ENCODE measurements at places on chromosomes 2 and 18. TPM values are rescaled to one million over a fixed set of nuclear protein-coding genes. Genes with fewer than 3 reads are reported as not detected.

Gene CHAC2
- 18.1 TPM for total RNA-seq

GRCh38 chr2:101380376-101380775, 6.9 kb downstream of the CREG2 start:
- no peak for DNase-seq
- no peaks in the 10 kb centered on the region for H3K36me3 ChIP-seq
- H3K27ac ChIP-seq: no peak overlapping the region
- no peaks in the 10 kb centered on the region for H3K4me1 ChIP-seq
- no peak overlapping the region for H3K4me3 ChIP-seq

Gene CRYBA2
- not detected for total RNA-seq

Gene MAP2
- not detected for total RNA-seq

GRCh38 chr2:182324665-182325064, 102.2 kb downstream of the PDE1A start:
- no peak overlapping the region for H3K27ac ChIP-seq
- no peaks in the 10 kb centered on the region for H3K4me1 ChIP-seq
- no peaks in the 10 kb centered on the region for H3K36me3 ChIP-seq
- H3K4me3 ChIP-seq: no peak overlapping the region
- no peak for DNase-seq
- H3K27me3 ChIP-seq: no peaks in the 10 kb centered on the region

Gene EPHA4
- total RNA-seq: 1.5 TPM

Gene AQP12B
- not detected for total RNA-seq

Gene MROH2A
- not detected for total RNA-seq

- H3K27me3 ChIP-seq: no peaks in the 10 kb centered on the region
- H3K4me1 ChIP-seq: peaks cover 35% of the 10 kb centered on the region
- no peak overlapping the region for H3K4me3 ChIP-seq
- no peak overlapping the region for H3K27ac ChIP-seq
- no peak for DNase-seq
Observed at GRCh38 chr2:200403814-200404213, 97.3 kb downstream of the SPATS2L start.

Gene FN1
- total RNA-seq: 0.21 TPM

DNA sequence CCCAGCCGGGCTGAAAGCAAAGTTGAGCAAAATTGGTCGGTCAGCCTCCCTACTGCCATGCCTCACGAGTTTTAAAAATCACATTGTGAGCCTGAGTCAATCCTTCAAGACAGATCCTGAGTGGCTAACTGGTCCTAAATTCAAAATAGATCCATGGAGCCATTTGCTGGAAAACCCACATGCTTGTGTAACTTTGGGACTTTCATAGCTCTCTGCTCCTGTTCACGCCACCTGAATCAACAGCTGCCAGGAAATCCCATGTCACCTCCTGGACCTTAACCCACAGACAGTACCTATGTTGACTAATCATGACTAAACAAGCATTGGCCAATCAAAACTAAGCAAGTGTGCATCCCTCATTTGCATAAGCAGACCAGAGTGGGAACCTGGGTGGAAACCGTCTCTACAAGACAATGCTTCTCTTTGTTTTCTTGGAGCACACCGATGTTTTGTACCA, 42.8 kb upstream of the LDLRAD4 start:
- DNase-seq: no peak
- H3K36me3 ChIP-seq: no peaks in the 10 kb centered on the region
- H3K4me1 ChIP-seq: peaks cover 20% of the 10 kb centered on the region
- no peak overlapping the region for H3K27ac ChIP-seq
- peaks cover 10% of the 10 kb centered on the region for H3K27me3 ChIP-seq

- no peak overlapping the region for H3K27ac ChIP-seq
- no peak for DNase-seq
- no peak overlapping the region for H3K4me3 ChIP-seq
- H3K27me3 ChIP-seq: no peaks in the 10 kb centered on the region
- no peaks in the 10 kb centered on the region for H3K4me1 ChIP-seq
Observed at GRCh38 chr2:60465736-60466135, 87.7 kb downstream of the BCL11A start.

- DNase-seq: no peak
- H3K36me3 ChIP-seq: peaks cover 12% of the 10 kb centered on the region
- H3K4me3 ChIP-seq: no peak overlapping the region
- no peak overlapping the region for H3K27ac ChIP-seq
- H3K4me1 ChIP-seq: peaks cover 3% of the 10 kb centered on the region
- no peaks in the 10 kb centered on the region for H3K27me3 ChIP-seq
Observed at GRCh38 chr2:237791977-237792727, 6.4 kb upstream of the RBM44 start.

DNA sequence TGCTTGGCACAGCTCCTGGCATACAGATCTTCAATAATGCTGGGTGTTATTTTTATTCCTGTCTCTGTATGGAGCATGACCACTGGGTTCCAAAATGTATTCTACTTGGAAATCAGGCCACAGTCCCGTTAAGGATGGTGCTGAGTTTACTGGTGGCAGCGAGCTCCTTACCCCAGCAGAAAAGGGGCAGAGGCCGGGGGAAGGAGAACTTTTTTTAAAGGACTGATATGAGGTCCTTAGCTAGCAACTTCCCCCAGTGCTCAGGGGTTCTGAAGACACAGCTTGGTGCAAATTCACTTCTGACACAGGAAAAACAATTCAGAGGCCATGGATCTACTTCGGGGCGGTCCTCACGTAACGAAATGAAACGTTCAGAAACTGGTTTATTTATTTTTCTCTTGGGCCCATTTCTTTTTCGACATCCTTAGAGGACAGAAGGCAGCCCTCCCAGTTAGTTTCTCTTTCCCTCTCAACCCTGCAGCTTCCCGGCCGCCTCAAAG, 872 bp downstream of the RDH14 start:
- H3K27me3 ChIP-seq: no peaks in the 10 kb centered on the region
- peaks cover 34% of the 10 kb centered on the region for H3K4me1 ChIP-seq
- peak overlapping the region; percentile 89 for H3K4me3 ChIP-seq
- peaks cover 51% of the 10 kb centered on the region for H3K36me3 ChIP-seq
- H3K27ac ChIP-seq: peak overlapping the region; percentile 96

DNA sequence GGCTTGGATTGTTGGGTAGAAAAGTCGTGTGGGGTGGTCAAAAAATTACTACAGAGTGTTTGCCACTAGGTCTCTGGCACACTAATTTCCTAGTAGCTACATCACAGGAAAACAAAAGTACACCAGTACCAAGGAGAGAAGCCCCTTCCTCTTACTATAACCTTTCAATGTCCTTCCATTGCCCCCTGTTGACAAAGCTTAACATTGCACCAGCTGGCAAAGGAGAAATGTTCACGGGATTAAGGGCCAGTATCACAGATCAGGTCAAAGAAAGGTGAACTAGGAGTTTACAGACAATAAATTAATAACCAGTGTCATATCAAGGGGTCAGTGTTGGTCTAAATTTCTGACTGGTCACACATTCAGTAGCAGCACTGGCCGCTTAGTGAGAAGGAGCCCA, 1139.6 kb upstream of the FAM98A start:
- H3K27ac ChIP-seq: no peak overlapping the region
- no peak for DNase-seq
- H3K27me3 ChIP-seq: no peaks in the 10 kb centered on the region
- no peaks in the 10 kb centered on the region for H3K4me1 ChIP-seq
- H3K36me3 ChIP-seq: no peaks in the 10 kb centered on the region

GRCh38 chr2:129619471-129619870, 360.0 kb upstream of the RAB6C start:
- DNase-seq: no peak
- H3K27me3 ChIP-seq: no peaks in the 10 kb centered on the region
- H3K4me1 ChIP-seq: no peaks in the 10 kb centered on the region

DNA sequence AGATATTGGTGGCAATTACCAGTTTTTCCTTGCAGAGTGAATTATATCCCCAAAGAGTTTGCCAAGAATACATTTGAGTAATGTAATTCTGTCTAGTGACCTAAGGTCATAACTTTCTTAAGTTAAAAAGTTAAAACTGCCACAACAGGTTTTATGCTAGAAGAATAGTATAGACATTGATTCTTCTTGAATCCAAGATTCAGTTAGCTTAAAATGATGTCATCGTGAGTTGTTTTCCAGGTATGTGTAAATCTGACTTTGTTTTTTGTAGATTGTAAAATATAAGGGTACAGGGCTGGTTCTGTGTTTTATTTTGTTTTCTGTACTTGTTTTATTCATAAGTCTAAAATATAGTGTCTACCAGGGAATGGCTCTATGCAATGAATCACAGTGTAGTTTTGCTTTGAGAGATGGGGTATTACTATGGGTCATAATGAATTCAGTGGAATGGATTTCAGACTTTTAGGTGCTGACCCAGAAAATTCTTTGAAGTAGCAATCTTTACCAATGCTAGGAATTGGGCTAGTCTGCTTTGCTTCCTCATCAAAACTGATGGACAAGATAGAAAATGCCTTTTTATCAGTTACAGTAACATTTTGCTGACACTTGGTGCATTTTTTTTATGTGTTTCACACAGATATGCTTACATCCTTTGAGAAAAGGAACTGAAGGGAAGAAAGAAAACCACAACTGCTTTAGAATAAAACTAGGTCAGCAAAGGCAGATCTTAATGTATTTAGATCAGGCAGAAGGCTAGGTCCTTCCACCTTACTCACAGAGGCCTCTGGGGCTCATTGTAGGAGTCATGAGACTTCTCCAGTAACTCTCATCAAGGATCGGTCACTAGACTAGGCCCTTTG, 20.8 kb upstream of the MGAT5 start:
- no peak for DNase-seq
- H3K36me3 ChIP-seq: peaks cover 33% of the 10 kb centered on the region
- peak overlapping the region; percentile 84 for H3K27ac ChIP-seq

DNA sequence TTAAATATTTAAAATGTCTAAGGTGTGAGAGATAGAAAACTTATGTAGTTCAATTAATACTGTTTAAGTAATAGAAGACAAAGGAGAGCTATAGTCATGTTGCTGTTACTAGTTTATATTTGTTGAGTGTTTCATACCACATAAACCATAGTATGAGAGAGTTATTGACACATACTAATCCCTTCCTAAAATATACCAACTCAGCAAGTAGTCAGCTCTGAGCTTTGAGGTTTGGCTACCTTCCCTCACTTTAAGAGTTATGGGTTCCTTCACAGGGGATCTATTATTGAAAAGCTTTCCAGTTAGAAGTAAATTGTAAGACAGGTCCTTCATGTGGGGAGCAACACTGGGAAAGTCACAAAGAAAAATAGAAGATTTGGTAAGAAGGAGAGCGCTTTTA, 701.6 kb upstream of the ZEB2 start:
- H3K4me1 ChIP-seq: no peaks in the 10 kb centered on the region
- H3K4me3 ChIP-seq: no peak overlapping the region
- H3K27ac ChIP-seq: no peak overlapping the region
- H3K36me3 ChIP-seq: no peaks in the 10 kb centered on the region
- no peak for DNase-seq

- H3K4me3 ChIP-seq: no peak overlapping the region
- no peaks in the 10 kb centered on the region for H3K36me3 ChIP-seq
- H3K27me3 ChIP-seq: peaks cover 25% of the 10 kb centered on the region
- H3K4me1 ChIP-seq: peaks cover 6% of the 10 kb centered on the region
Observed at GRCh38 chr2:64359171-64359891, 94.6 kb upstream of the LGALSL start.

- H3K4me1 ChIP-seq: no peaks in the 10 kb centered on the region
- H3K36me3 ChIP-seq: no peaks in the 10 kb centered on the region
- no peak overlapping the region for H3K27ac ChIP-seq
Observed at GRCh38 chr2:228066126-228066798, 115.2 kb downstream of the SPHKAP start.

DNA sequence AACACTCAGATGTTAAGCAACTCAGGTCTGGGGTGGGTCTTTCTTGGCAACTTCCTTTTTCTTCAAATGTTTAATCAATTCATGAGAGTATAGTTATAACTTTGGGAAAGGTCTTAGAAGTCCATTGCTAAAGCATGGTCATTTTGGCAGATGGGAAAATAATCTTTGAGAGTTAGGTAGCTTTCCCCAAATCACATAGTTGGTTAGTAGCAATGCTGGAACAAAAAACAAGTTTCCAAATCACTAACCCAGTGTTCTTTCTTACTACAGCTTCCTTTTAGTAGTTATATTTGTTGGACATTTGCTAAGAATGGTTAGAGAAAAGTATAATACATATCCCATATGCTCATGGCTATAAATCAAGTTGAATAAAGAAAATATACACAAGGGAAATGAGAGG, 185.2 kb upstream of the SLC14A2 start:
- no peak overlapping the region for H3K27ac ChIP-seq
- H3K4me3 ChIP-seq: no peak overlapping the region
- no peaks in the 10 kb centered on the region for H3K4me1 ChIP-seq
- peaks cover 4% of the 10 kb centered on the region for H3K27me3 ChIP-seq
- no peak for DNase-seq
- H3K36me3 ChIP-seq: no peaks in the 10 kb centered on the region

Gene SERPINB10
- total RNA-seq: not detected

Data from activated CD8-positive, alpha-beta T cell treated with anti-CD3 and anti-CD28 coated beads, Interleukin-2, amount 10 ng/mL, durations not matched to agents 7 days and 5 days (primary cell).